ENCODE measurements at places on chromosomes 3 and 15.

DNA sequence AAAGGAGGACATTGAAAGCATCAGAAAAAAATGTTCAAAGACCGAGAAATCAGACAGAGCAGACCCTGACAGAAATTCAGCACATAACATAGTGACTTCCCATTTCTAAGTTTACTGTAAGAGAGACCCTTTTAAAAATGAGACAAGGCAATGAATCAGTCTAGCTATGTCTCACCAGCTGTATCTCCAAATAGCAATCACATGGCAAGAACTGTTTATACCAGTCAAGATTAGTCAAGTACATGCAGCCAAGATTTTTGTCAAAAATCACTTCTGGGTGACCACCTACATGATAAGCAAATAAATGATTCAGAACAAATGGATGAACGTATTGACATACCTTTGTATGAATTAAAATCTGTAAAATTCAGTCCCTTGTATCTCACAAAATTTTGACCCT is 138.0 kb downstream of the DTWD1 start:
- DNase-seq: no peak

GRCh38 chr3:69462826-69463100 is 76.9 kb upstream of the FRMD4B start:
- no peak for DNase-seq

- no peak for DNase-seq
Measured at GRCh38 chr15:63439536-63440264, 58.1 kb upstream of the CA12 start.

DNA sequence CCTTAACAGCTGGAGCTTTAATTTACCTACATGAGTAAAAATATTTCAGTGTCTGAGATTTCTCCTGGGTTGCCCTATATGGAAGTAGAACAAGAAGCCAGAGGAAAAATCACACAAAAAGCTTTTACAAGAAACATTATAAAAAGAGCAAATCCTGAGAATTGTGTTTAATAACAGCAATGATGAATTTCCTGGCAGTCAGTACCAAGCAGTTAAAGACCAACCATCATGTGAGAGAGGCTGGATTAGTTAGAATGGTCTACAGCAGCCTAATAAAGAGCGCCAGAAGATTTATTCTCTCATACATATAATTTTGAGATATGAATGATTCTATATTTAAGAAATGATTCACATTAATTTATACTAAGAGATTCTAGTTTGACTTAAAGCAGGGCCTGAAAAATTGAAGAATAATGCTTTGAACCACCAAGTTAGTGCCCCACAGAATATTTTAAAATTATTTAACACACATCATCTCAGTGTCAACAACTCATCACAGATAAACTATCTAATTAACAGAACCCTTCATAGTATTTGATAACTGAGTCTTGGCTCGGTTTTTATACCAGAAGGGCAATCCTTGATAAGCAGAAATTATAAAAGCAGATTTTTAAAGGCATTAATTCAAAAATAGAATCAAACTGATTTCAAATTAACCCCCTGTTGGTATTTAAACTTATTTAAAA is 59.9 kb upstream of the DPH6 start:
- no peak for DNase-seq

DNA sequence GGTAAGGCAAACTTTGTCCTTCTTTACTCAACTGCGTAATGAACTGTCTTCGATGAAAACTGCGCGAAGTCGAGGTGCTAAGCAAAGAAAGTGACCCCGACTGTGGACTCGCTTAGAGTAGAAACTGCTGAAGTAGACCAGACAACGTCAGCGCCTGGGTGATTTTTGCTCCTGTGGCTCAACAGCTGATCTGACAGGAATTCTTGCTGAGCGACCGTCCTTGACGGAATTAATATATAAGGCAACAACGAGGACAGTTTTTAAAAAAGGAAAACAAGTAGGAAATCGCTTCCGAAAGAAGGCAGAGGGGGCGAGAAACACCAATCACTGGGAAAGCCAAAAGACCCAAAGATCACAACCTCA is 541 bp downstream of the RPS27L start:
- peak; percentile 32 for DNase-seq

GRCh38 chr3:112564940-112565305 is 3.1 kb downstream of the SLC35A5 start:
- no peak for DNase-seq

GRCh38 chr3:29880809-29881208 is 599.9 kb downstream of the RBMS3 start:
- DNase-seq: no peak

DNA sequence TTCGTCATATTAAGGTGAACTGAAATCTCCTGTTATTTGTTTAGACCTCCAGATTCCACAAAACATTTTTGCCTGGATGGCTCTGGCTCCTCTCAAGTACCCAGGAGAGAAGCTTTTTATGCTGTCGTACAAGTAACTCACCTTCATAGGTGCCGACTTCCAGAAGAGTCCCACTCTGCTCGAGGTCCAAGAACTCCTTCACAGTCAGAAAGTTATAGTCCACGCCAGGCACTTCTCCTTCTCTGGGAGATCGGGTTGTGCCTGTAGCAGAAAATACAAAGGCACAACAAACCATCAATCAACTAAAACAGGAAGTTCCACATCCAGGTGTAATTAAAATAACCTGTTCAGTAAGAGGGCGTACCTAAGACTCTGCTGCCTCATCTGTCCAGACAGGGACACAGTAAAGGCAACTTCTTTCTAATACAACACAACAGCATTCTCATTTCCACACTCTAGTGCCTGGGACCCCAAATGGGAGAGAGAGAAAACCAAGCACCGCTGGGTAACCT is 545.3 kb downstream of the MAGI1 start:
- DNase-seq: no peak

- DNase-seq: no peak
Measured at GRCh38 chr3:4950948-4951347, 28.3 kb upstream of the BHLHE40 start.

Data from fibroblast of upper back skin (primary cell).